ENCODE measurements at places on chromosomes 7 and 10.

DNA sequence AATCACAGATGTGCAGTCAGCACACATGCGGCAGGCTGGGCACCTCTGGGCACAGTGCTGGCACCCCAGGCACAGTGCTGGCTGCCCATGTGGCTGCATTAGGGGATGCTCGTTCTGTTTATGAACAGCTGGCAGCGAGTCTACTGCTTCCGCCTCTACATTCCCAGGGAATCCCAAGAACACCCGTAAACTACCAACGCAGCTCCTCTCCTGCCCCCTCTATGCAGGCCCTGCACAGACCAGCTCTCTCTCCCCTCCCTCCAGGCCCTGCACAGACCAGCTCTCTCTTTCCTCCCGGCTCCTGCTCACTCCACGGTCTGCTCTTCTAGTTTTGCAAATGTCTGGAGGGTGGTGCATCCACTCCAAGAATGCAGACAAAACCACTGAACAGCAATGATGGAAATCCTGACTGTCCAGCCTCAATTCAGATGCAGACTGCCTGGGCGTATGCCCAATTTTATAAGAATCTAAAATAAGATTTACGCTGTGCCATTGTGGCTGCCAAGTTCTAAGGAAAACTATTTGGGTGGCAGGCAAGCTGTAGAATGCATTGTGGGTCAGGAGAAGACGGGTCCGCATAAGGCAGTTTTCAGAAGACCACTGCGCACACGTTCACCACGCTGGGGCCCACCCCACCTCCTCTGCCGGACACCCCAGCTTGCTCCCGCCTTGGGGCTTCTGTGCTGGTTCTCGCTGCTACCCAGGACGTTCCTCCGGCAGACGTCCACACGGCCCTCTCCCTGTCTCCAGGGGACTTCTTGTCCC is 234.6 kb downstream of the ZMYND11 start:
- peaks cover 9% of the 10 kb centered on the region for H3K4me1 ChIP-seq
- no peak overlapping the region for H3K27ac ChIP-seq
- no peaks in the 10 kb centered on the region for H3K27me3 ChIP-seq
- H3K4me3 ChIP-seq = no peak overlapping the region
- peaks cover 46% of the 10 kb centered on the region for H3K36me3 ChIP-seq
- DNase-seq = peak; percentile 66

DNA sequence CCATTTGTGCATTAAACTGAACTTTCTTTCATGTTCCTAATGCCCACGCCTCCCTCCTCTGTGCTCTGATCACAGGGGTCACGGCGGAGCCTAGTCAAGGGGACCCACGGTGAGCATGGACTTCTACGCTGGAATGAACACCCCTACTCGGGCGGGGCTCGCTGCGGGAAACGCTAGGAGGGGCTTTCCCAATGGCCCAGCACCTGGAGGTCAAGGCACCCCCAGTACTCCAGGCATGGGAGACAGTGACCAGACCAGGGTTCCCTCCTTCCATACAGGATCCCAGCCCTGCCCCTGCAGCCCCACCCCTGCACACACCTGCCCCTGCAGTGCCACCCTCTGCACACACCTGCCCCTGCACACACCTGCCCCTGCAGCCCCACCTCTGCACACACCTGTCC is 27.1 kb upstream of the NKX6-2 start:
- no peak overlapping the region for H3K4me3 ChIP-seq
- H3K27ac ChIP-seq = no peak overlapping the region
- no peaks in the 10 kb centered on the region for H3K4me1 ChIP-seq
- no peak for DNase-seq
- no peaks in the 10 kb centered on the region for H3K27me3 ChIP-seq

GRCh38 chr7:101223528-101223927 is 5.6 kb downstream of the ZNHIT1 start:
- DNase-seq = no peak
- H3K27me3 ChIP-seq = no peaks in the 10 kb centered on the region
- peaks cover 69% of the 10 kb centered on the region for H3K36me3 ChIP-seq
- H3K27ac ChIP-seq = no peak overlapping the region
- H3K4me1 ChIP-seq = peaks cover 32% of the 10 kb centered on the region
- no peak overlapping the region for H3K4me3 ChIP-seq

GRCh38 chr7:120735791-120736190 is 122.2 kb downstream of the TSPAN12 start:
- H3K4me3 ChIP-seq = no peak overlapping the region
- H3K27ac ChIP-seq = no peak overlapping the region
- no peaks in the 10 kb centered on the region for H3K4me1 ChIP-seq

- no peaks in the 10 kb centered on the region for H3K4me1 ChIP-seq
- no peak overlapping the region for H3K27ac ChIP-seq
- DNase-seq = no peak
- H3K36me3 ChIP-seq = no peaks in the 10 kb centered on the region
- H3K27me3 ChIP-seq = no peaks in the 10 kb centered on the region
- H3K4me3 ChIP-seq = no peak overlapping the region
These were observed 45.5 kb upstream of the VKORC1L1 start for GRCh38 chr7:65827366-65827765.

- no peaks in the 10 kb centered on the region for H3K36me3 ChIP-seq
- peak; percentile 30 for DNase-seq
- no peak overlapping the region for H3K27ac ChIP-seq
- H3K4me3 ChIP-seq = no peak overlapping the region
These were observed 109.6 kb upstream of the SP4 start for GRCh38 chr7:21317966-21318915.

- peak overlapping the region; percentile 90 for H3K27ac ChIP-seq
- DNase-seq = no peak
- H3K4me3 ChIP-seq = peak overlapping the region; percentile 90
- H3K4me1 ChIP-seq = peaks cover 9% of the 10 kb centered on the region
- no peaks in the 10 kb centered on the region for H3K27me3 ChIP-seq
- H3K36me3 ChIP-seq = no peaks in the 10 kb centered on the region
These were observed 1.3 kb downstream of the FAS start for GRCh38 chr10:88991899-88992320.

GRCh38 chr7:82675396-82675795 is 231.8 kb upstream of the CACNA2D1 start:
- DNase-seq = no peak
- no peaks in the 10 kb centered on the region for H3K27me3 ChIP-seq
- no peaks in the 10 kb centered on the region for H3K4me1 ChIP-seq
- no peak overlapping the region for H3K27ac ChIP-seq
- H3K36me3 ChIP-seq = no peaks in the 10 kb centered on the region

DNA sequence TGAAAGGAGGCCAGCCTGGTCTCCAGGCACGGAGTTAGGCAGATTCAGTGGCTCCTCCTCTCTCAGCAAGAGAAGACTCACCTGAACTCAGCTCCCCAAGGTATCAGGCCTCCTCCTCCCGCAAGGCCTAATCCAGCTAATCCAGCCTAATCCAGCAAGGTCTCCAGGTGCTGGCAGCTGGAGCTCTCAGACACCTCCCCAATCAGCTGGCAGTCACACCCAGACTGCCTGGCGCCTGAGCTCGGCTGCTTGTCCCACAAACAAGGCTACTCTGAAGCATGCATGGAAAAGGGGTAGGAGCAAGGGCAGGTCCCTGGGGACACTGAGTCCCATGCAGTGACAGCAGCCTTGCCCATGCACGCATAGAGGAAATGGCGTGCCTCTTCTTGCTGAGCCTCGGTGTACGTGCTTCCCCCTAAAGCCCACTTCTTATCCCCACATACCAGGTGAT is 3.3 kb upstream of the OPN4 start:
- DNase-seq = no peak
- no peaks in the 10 kb centered on the region for H3K27me3 ChIP-seq
- no peak overlapping the region for H3K27ac ChIP-seq
- peaks cover 22% of the 10 kb centered on the region for H3K4me1 ChIP-seq
- H3K36me3 ChIP-seq = no peaks in the 10 kb centered on the region

GRCh38 chr7:151133266-151133985 is 34.1 kb downstream of the GBX1 start:
- DNase-seq = no peak
- H3K27ac ChIP-seq = no peak overlapping the region
- peaks cover 64% of the 10 kb centered on the region for H3K36me3 ChIP-seq
- H3K27me3 ChIP-seq = no peaks in the 10 kb centered on the region
- no peaks in the 10 kb centered on the region for H3K4me1 ChIP-seq
- H3K4me3 ChIP-seq = no peak overlapping the region

GRCh38 chr10:120979435-120980278 is 128.5 kb downstream of the WDR11 start:
- no peak overlapping the region for H3K27ac ChIP-seq
- peaks cover 8% of the 10 kb centered on the region for H3K27me3 ChIP-seq
- H3K4me1 ChIP-seq = peaks cover 24% of the 10 kb centered on the region
- peak overlapping the region; percentile 40 for H3K4me3 ChIP-seq
- H3K36me3 ChIP-seq = no peaks in the 10 kb centered on the region

Measured in stomach (tissue), 19 donors.